ENCODE measurements at places on chromosomes 11 and 22.

DNA sequence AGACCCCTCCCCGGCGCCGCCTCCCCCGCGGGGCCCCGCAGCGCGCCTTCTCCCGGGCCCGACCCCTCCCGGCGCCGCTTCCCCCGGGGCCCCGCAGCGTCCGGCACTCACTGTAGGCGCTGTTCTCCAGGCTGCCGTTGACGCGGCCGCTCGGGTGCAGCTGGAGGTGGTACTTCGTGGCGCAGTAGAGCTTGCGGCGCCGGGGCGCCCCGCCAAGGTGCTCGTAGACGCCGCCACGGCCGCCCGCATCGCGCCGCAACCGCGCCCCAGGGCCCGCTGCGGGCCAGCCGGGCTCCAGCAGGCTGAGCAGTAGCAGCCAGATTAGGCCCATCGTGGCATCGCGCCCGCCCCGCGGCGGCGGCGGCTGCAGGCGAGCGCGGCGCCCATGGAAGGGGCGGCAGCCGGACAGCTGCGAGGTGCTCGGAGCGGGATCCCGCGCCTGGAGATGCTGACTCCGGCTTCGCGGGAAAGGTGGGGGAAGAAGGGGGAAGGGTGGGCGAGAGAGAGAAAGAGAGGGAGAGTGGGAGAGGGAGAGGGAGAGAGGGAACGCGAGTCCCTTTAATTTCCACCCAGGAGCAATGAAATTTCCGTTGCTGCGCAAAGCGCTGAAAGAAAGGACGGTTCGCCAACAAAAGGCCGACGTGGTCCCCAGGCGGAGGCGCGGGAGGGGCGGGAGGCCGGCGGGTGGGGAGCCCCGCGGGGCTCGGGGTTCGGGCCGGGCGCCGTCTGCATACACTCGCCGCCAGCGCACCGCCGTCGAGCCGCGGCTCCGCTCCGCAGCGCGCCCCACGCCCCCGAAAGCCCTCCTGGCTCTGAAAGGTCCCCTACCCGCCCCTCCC is at the start of gene FGF3:
TSS of gene FGF3 (minus strand) at position 814 of the 839 bp plus-strand sequence. CDS start at position 331, 483 bp downstream.
- no peak for DNase-seq

- no peak for DNase-seq
These were observed 164.4 kb downstream of the C11orf91 start for GRCh38 chr11:33536178-33536577.

- DNase-seq: no peak
These were observed 777.6 kb downstream of the TBC1D22A start for GRCh38 chr22:47540011-47540410.

- DNase-seq: no peak
These were observed 1236.4 kb downstream of the FAM181B start for GRCh38 chr11:81497202-81497804.

DNA sequence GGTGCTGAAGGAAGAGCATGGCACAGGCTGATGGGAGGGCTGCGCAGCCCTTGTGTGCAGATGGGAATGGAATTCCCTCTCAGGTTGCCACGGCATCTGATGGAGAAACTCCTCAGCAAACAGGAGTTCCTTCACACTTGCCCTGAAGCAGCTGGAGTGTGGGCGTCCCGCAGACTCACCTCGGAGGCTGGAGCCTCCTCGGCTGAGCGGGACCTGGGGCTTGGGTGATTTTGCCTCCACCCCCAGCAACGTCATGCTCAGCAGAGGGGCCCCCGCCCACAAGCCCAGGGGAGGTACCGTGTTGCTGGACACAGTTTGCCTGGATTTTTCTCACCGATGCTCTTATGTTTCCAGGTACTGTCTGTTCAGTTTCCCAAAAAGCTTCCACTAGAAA is 63.4 kb downstream of the MYO7A start:
- no peak for DNase-seq

DNA sequence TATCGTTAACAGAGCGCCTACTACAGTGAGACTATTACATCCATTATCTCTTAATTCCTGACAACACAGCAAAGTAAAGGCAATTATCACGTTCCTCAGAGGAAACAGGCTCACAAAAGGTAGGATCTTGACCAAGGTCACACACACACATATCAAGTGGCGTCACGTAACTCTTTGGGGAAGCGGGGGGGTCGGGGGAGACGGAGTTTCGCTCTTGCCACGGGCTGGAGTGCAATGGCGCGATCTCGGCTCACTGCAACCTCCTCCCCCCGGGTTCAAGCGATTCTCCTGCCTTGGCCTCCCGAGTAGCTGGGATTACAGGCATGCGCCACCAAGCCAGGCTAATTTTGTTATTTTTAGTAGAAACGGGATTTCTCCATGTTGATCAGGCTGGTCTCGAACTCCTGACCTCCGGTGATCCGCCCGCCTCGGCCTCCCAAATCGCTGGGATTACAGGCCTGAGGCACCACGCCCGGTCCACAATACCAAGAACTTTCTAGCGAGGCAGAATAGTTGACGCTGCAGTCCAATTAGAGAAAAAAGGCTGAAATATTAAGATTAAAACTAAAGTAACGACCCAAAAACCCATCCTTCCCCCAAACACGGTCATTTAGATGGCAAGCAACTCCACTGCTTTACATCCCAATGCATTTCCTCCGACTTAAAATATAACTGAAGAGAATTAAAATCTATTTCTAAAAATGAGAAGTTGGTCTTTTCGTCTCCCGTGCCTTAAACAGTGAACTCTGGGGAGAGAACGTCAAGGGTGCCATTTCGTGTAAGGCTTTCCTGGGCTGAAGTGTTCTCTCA is 1.2 kb downstream of the DDX17 start:
- peak; percentile 61 for DNase-seq

DNA sequence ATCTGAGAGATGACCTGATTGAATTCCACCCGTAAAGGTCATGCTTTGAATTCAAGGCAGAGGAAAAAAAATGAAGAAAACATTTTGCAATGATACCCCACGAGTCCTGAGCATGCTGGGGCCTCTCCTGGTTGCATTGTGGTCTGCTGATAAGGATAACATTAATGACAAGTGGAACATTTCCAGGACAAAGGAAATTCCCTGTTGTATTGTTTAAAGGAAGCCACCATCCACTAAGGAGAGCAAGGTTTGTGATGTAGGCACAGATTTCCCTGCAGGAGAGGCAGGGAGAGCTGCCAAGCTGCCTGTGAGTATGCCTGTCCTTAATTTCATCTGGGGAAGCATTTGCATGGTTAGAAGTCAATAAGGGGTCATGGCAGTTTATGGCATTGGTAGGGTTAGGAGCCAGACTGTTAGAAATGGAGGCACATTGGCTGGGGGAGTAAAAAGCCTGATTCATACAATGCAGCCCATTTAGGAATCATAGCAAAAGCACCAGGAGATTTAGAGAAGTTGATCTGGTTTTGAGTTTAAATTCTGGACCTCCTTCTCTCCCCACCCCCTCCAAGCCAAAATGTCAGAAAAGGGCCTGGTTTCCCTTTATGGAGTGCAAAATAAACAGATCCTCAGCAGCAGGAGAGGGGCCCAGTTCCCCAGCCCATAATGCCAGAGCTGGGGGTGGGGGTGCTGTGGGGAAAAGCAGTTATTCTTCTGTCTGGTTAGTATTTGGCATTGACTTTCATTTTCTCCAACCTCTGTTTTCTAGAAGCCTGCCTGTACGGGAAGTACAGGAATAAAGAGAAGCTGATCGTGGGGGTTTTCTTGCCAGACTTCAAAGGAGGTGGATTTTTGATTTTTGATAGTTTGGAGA is 22.1 kb downstream of the FLI1 start:
- no peak for DNase-seq

GRCh38 chr11:61611309-61611708 is 30.4 kb upstream of the SYT7 start:
- DNase-seq: no peak

DNA sequence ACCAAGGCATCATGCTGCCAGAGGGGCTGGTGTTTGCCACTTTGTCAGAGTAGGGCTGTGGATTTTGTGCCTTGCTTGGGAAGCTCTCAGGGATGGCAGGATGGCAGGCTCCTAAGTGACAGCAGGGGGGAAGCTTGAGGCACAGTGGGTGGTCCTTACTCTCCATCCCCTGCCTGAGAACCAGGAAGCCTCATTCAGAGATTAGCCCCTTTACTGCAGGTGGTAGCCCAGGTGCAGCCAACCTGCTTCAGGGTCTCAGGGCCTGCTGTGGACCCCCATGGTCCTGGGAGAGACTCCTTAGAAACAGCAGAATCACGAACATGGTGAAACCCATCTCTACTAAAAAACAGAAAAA is 8.9 kb upstream of the ST3GAL4 start:
- DNase-seq: no peak

- DNase-seq: no peak
These were observed 1082.0 kb upstream of the CNTN5 start for GRCh38 chr11:97938789-97939188.

DNA sequence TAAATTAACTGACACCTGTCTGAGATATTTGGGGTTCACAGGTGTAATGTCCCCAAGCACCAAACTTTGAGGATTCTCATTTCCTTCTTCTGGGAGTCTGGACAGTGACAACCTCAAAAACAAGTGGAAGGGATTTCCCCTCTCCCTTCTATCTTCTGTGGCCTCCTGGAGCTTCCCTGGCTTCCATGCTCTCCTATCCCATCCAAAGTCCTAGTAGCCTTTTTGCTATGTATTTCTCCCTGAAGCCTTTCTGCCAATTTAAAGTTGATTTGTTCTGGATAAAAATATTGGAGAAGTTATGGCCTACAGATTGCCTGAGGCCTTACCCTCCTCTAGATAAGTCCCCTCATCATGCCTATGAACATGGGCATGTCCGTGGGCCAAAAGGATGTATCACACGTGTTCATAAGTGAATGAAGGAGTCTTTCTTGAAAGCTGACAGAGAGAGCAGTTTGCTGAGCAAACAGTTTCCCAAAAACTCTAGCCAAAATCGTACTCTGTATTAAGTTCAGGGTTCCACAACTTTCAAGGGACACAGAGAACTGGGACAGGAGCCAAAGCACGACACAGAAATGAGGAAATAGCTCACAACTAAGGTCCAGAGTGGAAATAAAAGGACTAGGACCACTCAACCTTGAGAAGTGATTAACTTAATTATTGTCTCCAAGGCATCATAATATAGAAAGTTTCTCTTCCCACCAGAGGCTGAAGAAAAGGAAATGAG is 6.7 kb downstream of the HEPACAM start:
- DNase-seq: no peak

DNA sequence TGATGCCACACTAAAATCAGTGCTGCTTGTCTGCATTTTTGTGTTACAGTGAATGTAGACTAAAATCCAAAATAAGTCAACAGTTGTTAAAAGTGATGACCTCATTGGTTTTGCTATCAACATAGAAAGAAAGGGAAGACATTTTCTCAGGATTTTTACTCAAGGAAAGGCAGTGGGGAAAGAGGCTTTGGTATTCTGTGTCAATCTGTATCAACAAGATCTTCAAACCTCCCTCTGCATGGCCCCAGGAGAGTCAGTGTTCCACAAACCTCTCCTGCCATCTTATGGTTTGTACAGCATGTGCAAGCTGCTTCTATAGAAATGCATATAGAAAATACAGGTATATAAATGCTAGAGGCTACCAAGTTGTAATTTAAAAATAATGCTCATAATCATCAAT is 13.8 kb upstream of the OR51M1 start:
- DNase-seq: no peak

- no peak for DNase-seq
These were observed 481.6 kb downstream of the SOX6 start for GRCh38 chr11:15874704-15875103.

- DNase-seq: no peak
These were observed 137.1 kb downstream of the ADAMTS15 start for GRCh38 chr11:130585545-130585944.

DNA sequence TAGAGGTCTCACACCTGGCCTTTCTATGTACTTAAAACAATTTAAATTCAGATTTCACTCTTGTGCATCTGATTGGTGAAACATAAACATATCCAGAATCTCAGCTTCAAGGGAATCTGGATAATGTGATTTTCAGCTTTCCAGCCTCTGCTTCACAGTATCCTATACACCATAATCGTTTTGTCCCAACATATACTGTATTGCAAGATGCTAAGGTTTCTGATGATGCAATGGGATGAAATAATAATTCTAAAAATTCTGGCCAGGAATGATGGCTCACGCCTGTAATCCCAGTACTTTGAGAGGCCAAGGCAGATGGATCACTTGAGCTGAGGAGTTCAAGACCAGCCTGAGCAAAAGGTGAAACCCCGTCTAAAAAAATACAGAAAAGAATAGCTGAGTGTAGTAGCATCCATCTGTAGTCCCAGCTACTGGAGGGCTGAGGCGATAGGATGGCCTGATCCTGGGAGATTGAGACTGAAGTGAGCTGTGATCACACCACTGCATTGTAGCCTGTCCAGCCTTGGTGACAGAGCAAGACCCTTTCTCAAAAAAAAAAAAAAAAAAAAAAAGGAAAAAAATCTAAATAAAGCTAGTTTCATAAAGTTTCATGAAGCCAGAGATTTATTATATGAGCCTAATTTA is 41.0 kb upstream of the CTSC start:
- DNase-seq: no peak

DNA sequence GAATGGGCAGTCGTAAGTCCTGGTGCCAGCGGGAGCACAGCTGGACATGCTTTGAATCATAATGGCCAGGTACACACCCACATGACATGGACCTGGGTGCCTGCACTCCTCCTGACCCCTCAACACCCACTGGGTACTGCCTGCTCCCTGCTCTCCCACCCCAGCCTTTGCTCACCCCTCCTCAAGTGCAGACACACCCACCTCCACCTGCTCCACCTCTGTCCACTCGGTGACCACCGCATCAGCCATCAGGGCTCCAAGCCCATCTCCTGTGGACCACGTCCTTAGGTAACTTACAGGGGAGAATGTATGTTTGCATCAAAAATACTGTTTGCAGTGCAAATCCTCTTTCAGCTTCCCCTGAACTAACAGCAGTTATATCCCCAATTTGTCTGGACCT is 214.6 kb downstream of the BRD1 start:
- DNase-seq: no peak

- no peak for DNase-seq
These were observed 10.8 kb upstream of the SNX32 start for GRCh38 chr11:65822776-65823528.

DNA sequence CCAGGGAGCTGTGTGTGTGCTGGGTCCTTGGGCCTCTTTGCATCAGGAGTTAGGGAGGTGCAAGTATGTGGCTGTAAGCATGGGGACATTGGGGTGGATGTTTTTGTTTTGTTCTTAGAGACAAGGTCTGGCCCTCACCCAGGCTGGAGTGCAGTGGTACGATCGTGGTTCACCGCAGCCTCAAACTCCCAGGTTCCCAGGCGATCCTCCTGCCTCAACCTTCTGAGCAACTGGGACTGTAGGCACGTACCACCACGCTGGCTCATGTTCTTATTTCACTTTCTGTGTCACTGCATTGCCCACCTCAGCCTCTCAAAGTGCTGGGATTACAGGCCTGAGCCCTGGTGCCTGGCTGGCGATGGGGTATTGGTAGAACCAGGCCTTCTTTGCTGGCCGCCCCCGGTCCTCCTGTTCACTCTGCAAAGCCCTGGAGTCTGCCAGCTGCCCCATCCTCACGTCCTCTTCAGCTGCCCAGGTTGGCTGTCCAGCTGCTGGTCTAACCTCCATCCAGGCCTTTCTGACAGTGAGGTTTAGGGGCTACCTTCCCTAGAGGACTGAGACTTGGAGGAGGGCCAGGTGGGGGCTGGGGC is 851 bp upstream of the GRAMD4 start:
- no peak for DNase-seq

- no peak for DNase-seq
These were observed 418.7 kb upstream of the CADM1 start for GRCh38 chr11:115922876-115923275.

GRCh38 chr11:47523490-47524225 is 29.3 kb downstream of the CELF1 start:
- DNase-seq: no peak

GRCh38 chr11:128745311-128746136 is 51.7 kb downstream of the FLI1 start:
- no peak for DNase-seq

GRCh38 chr11:124899383-124900145 is 1.9 kb upstream of the ROBO4 start:
- DNase-seq: no peak

Measured in stimulated activated CD4-positive, alpha-beta T cell treated with anti-CD3 and anti-CD28 coated beads, Interleukin-4, amount 100 ng/mL, for 1 hour (primary cell).